Non-pigmented ciliary epithelial cell (primary cell): ENCODE measurements at places on chromosomes 12 and 14.

DNA sequence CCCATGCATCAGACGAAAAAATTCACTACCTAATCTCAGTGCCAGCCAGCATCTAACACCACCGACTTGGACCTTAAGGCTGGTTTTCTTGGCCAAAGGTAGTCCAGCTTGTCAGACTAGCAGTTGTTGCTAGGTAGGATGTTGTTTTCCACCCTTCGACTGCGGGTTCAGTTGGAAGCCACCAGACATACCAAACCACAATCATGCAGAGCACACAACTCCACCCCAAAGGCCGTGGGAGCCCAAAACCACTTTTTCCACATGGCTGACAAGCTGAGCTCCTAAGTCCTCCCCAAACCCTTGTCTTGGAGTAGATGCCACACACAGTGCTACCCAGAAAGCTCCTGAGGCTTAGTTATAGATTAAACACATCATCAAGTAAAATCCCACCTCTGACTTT lies 46.8 kb downstream of the LRIG3 start:
- DNase-seq = no peak

GRCh38 chr12:2877953-2878732 lies 1.1 kb downstream of the RHNO1 start:
- DNase-seq = no peak

GRCh38 chr14:94448071-94448808 lies 4.4 kb downstream of the SERPINA11 start:
- no peak for DNase-seq

DNA sequence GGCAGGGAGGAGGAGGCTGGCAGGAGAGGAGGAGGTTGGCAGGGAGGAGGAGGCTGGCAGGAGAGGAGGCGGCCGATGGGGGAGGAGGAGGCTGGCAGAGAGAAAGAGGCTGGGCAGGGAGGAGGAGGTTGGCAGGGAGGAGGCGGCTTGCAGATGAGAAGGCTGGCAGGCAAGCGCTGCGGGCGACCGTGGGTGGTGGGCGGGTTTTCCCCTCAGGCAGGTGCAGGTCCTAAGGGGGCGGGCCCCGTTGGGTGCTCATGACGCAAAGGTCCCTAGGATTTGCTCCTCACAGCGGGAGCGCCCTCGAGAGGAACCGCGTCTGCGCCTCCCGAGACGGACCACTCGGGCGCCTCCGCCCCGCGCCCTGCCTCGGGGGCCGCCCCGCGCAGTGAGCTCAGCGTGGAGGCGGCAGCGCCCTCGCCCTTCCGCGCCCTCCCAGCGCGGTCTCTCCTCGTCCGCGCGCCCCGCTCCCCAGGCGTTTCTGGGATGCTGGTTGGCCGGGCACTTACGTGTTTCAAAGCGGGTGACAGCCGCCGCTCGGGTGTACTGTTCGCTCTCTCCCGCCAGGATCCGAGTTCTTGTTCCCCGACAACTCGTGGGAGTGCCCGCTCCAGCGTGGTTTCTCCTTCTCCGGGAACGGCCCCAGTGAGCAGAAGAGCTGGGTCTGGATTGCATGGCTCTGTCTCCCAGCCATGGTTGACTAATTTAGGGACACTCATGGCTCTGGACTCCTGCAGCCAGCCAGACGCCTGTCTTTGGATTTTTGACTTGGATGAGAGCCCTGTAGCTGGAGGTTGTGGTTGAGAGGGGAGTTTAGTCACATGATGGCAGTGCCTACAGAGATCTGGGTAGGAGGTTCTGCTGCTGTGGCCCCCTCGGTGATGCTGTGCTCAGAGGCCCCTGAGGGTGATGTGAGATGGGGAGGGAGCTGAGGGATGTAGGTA lies 64.1 kb upstream of the PPP4R3A start:
- DNase-seq = peak; percentile 2

DNA sequence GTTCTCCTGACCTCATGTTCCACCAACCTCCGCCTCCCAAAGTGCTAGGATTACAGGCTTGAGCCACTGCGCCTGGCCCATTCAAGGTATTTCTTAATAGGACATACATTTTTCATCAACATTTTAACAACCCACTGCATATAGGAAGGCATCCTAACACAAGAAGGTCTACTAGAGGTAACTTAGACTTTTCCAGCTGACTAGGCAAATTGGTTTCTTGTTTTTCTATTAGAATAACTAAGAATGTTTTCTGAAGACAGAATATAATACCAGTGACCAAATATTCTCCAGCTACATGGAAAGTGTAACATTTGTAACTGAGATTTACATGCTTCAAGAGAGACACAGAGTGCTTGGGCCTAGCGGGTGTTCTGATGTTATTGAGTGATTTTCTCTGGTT lies 14.2 kb upstream of the PRB4 start:
- DNase-seq = no peak

DNA sequence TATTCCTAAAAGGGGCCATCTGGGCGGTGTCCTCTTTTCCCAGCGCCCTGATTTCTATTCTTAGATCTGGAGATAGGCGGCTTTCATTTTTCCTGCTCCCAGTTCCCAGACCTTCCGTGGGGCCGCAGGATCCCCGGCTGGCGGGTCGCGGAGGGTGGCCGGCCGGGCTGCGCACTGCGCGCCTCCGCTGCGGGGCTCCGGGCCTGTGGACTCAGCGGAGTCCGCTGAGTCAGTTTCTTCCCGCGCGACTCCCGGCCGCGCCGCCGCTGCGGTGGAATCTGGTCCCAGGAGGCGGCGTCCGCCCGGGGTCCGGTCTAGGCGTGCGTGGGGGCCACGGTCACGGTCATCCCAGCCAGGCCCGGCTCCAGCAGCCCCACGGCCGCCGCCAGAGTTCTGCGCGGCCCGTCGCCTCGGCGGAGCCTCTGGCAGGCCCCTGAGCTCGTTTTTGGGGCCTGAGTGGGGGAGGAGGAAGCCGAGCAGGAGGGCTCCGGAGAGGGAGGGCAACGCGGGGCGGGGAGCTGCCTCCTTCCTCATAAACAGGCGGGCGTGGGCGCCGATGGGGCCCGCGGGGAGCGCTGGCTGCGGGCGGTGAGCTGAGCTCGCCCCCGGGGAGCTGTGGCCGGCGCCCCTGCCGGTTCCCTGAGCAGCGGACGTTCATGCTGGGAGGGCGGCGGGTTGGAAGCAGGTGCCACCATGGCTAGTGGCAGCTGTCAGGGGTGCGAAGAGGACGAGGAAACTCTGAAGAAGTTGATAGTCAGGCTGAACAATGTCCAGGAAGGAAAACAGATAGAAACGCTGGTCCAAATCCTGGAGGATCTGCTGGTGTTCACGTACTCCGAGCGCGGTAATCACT lies at the start of gene LRRK2:
LRRK2 (plus strand) TSS at position 559 of the 853 bp plus-strand sequence; CDS start at position 694, 135 bp downstream.
- no peak for DNase-seq

GRCh38 chr14:80395031-80395430 lies 183.7 kb upstream of the DIO2 start:
- DNase-seq = no peak
